ENCODE measurements at places on chromosomes 2 and 18.

DNA sequence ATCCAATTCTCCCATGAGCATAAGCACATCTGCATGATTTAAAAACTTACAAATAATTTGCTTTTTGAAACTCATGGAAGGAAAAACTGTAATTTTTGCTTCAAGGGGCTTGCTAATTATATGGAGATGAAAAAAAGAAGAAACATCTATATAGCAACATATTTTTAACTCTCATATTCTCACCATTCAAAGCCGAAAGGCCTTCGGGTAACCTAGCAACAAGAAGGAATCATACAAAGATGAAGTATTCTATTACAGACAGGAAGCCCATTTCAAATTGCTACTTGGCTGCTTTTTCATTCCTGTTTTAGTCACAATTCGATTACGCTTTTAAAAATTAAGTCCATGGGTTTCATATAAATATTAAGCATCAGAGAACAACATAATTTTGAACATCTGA, 39.2 kb upstream of the RNU4ATAC start:
- DNase-seq, result no peak

DNA sequence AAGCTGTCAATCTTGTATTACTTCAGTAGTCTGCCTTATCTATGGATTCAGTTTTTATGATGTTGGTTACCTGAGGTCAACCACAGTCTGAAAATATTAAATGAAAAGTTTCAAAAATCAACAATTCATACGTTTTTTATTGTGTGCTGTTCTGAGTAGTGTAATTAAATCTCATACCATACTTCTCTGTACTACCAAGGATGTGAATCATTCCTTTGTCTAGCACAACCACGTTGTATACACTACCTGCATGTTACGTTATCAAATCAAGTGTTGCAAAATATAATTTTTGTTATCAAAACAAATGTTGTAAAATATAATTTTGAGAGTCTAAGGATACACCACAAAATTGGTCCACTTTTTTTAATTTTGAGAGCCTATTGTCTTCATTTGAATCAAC, 590.2 kb upstream of the SETBP1 start:
- DNase-seq, result no peak

- no peak for DNase-seq
These were observed 129.3 kb downstream of the GLI2 start for GRCh38 chr2:120864981-120865380.

DNA sequence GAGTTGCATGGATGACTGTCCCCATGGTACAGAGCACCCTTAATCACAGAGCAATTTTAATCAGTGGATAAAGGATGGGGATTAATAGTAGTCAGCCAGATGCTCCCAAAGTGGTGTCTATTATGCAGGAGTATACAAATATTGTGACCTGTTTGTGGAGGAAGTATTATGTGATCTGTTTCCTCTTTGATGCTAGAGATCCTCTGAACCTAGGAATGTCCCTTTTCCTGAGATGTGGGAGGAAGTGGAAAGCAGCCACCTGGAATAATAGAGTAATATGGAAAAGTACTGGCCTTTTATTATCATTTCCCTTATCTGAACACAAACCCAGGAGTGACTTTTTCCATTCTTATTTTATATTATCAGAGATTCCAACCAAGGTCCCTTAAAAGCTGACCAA, 94.2 kb upstream of the EFEMP1 start:
- DNase-seq, result no peak

- no peak for DNase-seq
These were observed 153.4 kb upstream of the CCDC150 start for GRCh38 chr2:196486146-196486545.
